Brain microvascular endothelial cell (primary cell): ENCODE measurements at places on chromosomes 2 and 18.

DNA sequence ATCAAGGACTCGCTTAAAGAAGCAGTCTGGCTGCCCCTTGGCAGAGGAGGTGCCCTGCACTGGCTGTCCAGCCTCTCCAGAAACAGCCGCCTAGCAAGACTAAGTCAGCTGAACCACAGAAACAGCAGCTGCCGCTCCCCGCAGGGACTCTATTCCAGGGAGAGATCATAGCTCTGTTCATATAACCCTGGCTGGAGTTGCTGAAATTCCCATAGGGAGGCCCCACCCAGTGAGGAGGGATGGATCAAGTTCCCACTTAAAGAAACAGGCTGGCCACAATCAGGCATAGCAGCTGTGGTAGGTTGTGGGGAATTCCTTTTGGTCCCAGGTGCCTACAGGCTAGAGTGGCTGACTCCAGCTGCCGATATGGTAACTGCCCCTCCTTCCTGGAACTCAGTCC, 74.2 kb upstream of the MC4R start:
- peak; percentile 40 for DNase-seq

GRCh38 chr2:239939736-239940483, 85.2 kb downstream of the NDUFA10 start:
- no peak for DNase-seq

GRCh38 chr2:162028511-162028910, 45.5 kb downstream of the DPP4 start:
- DNase-seq: no peak

DNA sequence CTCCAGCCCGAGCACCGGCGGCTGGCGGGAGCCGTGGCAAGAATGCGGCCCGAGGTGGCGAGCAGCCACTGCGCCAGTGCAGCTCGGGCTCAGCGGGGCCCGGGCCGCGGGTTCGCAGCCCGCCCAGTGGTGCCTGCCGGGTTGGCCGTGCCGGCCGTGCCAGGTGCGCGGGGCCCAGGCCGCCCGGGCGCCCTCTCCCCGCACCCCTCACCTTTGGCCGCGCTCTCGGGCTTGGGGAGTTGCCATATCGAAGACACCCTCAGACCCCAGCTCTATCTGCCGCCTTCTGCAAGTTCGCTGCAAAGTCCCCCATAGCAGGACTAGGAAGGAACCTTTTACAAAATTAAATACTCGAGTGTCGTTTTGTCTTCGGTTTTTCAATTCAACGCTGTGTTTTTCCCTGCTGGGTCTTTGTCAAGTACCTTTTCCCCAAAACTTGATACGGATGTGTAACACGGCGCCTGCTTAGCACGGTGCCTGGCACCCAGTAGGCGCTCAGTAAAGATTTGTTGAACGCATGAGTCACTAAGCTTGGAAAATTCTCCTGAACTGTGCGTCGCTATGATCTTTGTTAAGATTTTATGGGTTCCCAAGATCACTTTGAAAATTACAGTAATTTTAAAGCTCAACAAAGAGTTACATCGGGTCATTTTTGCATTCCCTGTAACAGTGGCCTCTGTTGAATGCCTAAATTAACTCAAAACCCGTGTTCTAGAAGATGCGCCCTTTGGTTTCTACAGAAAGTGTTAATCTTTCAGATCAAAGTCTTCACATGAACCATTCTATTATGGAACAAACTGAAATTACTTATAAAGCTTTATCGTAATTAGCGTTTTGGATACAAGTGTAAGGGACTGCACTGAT, 750 bp downstream of the STRADB start:
- DNase-seq: no peak

DNA sequence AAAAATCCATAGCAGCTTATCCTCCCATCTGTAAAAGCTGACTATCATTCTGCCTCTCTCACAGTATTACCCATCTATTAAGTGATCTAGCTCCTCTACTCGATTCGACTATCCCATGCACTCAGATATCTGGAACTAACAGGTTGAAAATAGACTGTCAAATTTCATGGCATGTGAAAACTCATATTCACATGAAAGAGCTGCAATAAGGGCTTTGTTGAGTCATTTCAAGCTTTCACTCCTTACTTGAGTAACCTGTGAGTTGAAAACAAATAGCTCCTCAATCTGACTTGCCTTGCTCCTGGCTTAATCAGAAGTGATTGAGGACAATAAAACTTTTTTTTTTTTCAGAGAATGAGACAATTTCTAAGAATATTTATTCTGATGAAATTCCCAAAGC, 192.4 kb upstream of the ERBB4 start:
- DNase-seq: no peak

- no peak for DNase-seq
Observed at GRCh38 chr2:28676152-28676835, 75.3 kb upstream of the PPP1CB start.

DNA sequence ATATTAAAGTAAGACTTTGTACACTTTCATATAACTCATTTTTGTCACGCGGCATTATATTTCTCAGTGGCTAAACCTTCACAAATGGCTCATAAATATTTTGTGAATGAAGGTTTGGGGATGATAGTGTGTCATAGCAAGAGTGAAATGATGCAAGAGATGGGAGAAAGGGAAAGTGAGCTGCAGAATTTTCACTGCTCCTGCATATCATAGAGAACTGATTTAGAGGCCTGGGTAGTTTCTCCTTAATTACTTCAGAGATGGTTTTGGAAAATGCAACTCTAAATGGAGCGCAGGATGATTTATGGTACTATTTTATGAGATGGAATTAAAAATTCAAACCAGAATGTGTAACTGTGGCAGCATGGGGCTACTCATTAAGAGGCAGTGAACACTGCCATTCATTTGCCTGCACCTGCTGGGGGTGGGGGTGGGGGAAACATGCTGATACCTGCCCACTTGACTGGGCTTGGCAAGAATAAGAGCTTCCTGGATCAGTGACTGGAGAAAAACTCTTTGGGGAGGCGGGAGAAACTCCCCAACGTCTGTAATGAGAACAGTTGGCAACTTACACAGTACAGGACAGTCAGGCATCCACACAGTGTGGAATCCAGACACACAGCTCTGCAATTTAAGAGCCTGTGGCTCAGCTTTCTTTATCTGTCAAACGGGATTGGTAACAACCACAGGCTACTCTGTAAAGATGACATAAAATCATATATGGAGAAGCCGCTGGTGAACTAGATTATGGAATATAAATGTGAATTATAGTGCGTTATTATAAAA, 941.9 kb downstream of the SLC4A3 start:
- no peak for DNase-seq

GRCh38 chr18:11751341-11752115, 62.5 kb downstream of the GNAL start:
- DNase-seq: no peak

DNA sequence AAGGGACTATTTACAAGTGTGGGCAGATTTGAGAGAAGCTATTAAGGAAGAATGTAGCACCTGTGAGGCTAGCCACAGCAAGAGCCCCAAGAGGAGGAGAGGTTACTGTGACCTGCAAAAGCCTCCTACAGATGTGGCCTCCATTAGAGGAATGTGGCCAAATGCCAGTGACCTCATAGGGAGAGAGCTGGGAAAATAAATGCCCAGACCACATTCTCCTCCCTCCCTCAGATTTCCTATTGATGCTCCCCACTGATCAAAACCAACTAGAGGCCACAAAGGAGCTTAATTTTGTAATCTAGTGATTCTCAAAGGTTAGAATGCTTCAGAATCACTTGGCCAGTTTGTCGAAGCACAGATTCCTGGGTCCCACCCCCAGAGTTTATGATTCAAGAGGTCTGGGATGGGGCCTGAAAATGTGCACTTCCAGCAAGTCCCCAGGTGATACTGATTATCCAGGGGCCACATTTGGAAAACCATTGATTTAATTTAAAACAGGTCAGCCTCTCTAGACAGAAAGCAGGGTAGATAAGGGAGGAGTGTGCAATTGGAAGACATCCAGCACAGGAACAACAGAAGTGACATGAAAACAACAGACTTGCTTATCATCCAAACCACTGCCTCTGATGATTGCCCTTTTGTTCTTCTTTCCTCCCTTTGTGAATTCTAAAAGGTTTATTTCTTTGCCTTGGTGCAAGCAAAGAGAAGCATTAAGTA, 61.2 kb upstream of the RBBP8 start:
- peak; percentile 5 for DNase-seq

GRCh38 chr2:24065341-24065740, 10.8 kb downstream of the SF3B6 start:
- DNase-seq: no peak

DNA sequence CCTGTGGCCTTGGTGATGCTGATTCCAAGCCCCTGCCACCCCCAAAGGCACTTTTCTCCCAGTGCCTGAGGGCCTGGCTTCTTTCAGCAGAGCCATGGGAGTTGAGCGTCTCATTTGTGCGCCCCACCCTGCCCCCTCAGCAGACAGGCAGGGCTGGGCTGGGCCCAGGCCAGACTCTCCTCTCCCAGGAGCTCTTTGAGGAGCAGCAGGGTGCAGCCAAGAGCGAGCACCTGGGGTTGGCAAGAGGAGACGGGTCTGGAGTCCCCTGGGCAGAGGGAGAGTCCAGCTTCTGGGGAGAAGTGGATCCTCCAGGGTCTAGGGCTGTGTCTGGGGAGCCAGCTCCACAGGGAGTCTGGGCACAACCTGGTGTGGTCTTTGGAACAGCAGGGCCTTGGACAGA, 21.2 kb downstream of the NPPC start:
- no peak for DNase-seq

DNA sequence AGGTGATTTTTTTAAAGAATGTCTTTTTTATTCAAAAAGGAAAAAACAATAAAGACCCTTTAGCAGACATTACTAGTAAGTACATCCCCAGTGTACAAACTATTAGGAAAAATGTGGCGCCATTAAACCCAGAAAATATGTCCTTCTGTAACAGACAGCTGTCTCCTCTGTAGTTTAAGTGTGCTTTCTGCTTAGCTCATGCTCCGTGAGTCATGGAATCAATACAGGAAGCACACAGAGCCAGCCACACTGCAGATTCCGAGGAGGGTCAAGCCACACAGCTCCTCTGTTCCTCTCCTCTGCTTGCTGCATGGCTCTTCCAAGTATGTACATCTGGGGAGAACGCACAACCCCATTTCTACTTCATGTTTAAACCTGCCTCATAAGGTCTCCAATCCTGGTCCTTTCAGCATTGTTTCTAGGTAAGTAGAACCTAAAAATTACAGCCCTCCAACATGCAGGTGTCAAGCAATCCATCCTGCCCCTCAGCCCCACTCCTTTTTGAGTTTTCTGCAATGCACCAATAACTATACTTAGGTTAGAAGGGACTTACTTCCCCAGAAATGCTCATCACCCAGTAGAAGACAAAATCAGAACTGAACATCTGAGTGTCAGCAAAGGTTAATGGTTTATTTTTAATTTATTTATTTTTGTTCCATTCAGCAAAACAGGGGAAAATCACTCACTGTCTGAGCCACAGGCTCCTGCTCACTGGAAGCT, 37.5 kb downstream of the ACVR1 start:
- peak; percentile 79 for DNase-seq

DNA sequence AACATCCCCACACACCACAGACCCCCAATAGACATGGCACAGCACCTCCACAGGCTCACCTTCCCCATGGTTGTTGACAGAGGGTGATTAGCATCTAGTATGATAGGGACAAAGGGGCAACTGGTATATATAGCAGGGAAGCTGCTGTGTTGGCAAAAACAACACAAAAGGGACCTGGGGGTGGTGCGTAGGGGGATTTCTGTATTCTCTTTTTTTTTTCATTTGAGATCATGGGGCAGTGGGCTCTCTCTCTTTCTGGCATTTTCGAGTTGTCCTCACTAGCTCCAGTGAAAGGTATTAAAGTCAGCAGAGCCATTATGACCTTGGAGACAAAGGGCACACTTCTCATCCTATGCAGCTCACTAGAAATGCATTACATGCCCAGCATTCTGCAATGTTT, at the start of gene CRYGA:
CRYGA (minus strand) TSS at position 101 of the 400 bp plus-strand sequence; CDS start at position 68, 33 bp downstream.
- DNase-seq: no peak

DNA sequence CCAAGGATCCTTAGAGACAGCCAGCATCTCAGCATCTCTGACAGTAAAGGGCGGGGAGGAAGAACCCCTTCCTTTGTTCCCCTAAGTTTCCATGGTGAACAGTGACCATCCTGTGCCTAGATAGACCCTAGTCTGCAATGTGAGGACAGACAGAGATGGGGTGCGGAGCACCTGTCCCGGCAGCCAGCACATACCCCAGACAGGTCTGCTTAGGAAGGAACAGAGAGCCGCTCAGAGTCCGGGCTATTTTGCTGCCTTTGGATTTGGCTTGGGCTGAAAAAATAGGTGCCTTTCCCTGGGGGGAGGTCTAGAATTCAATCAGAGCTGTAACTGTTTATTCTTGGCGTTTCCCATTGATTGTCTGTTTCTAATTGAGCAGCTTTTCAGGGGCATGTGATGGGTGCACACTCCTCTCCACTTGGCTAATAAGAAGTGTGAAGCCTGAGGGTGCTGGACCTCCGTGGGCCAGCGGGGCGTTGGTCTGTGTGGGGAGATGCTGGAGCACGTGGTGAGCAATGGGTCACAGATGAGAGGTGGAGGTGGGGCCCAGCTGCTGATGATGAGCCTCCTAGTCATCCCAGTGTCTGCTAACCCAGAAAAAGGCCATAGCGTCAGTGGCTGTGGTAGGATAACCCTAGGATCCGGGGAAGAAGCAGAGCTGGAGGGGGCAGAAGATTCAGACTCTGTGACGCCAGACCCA, 236.8 kb downstream of the SEPTIN10 start:
- no peak for DNase-seq

GRCh38 chr2:227804975-227805374, 8.7 kb upstream of the CCL20 start:
- DNase-seq: no peak

- DNase-seq: peak; percentile 22
Observed at GRCh38 chr2:101558740-101559525, 84.0 kb upstream of the RFX8 start.

DNA sequence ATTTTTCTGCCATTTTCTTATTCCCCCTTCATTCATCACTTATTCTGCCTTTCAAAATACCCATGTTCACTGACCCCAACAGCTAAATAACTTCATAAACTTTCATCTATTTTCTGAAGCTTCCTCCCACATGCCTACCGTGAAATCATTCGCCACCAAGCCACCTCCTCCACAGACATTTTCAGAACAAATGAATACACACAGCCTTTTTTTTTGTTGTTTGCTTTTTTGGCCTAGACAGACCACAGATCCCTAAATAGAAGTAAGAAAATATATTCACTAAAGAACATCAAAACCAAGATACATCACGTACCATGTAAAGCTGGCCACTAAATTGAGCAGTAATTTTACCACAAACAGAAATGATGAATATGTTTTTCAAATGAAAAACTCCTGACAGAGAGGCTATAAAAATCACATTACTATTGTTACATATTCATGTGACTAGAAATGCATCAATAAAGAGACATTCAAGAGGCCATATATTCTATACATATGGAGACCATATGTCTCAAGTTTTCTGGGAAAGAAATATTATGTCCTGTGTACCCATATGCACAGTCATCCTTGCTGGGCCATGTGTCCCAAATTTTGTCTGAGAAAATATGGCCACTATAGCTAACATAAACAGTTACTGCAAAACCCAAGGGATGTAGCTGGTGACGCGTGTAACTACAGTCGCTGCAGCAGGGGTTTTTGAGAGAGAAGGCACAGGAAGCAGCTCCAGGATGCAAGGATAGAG, 200.3 kb downstream of the FBXO15 start:
- peak; percentile 9 for DNase-seq
